Fibroblast of upper back skin (primary cell): ENCODE measurements at places on chromosomes 16 and 17.

GRCh38 chr17:68456339-68457167, 743 bp downstream of the WIPI1 start:
- peak; percentile 88 for DNase-seq

DNA sequence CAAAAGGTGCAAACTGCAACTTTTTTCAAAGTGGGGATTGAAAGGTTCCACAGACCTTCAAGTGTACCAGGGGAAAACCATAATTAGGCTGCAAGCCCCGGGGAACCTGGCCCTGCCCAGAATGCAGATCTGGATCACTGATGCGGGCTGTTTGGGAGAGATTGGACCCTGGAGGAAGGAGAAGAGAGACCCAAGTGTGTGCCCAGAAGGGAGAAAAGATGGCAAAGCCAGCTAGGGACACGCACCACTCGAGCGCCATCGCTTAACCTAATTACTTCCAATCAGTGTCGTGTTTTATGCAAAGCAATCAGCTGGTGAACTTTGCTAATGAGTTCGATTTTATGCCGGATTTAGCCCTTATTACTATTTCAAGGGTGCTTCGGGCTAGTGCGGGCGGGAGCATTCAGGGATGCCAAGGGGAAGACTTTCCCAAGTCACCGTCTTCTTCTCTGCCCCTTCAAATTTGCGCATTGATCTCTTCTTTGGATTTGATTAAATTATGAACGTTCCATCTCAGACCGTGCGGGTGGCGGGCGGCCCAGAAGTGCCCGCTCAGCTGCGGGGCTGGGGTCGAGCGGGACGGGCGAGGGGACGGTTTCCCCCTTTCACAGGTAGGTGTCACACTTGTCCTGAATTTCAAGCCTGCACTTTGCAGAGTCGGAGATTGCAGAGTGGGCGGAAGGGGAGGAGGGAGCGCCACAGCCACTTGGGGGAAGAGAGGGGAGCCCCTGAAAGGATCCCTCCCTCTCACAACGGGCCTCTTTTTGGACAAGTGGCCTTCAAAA, 4.0 kb downstream of the IRX5 start:
- DNase-seq = peak; percentile 62

- peak; percentile 13 for DNase-seq
These were observed 69.3 kb upstream of the MED13 start for GRCh38 chr17:62134397-62134796.

DNA sequence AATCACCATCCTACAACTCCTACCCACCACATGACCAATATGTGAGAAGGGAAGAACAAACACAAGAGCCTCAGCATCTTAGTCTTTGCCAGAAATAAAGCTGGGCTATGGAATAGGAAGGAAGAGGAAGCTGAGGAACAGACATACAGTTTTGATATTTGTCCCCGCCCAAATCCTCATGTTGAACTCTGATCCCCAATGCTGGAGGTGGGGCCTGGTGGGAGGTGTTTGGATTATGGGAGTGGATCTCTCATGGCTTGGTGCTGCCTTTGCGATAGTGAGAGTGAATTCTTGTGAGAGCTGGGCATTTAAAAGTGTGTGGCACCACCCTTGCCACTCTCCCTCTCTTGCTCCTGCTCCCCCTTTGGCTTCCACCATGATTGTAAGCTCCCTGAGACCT, 52.4 kb upstream of the NLK start:
- no peak for DNase-seq

DNA sequence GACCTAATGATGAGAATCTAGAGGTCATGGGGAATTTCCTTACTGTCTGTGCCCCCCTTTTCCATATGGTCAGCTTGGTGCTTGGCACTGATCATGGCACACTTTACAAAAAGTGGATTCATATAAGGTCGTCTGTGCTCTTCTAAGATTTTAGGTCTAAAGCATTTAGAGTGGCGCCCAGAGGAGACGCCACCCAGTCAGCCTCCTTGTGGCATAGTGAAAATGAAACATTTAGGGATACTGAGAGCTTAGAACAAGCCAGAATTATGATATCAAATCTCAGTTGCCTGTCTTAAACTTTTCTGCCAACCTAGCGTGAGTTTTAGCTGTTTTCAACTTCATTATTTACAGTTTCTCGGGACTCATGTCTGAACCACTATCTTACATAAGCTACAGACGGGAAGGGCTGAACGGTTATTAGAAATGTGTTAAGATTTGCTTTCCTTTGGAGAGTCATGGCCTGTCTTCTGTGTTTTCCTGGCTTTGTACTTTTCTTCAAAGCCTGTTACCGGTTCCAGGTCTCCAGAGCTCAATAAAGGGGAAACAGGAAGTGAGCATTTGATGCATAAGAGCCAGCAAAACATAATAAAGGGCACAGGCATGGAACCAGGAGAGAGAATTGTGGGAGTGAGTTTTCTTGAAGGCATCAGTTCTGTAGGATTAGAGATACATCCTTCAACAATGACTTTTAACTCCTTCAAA, 13.7 kb downstream of the ZNRF1 start:
- no peak for DNase-seq

DNA sequence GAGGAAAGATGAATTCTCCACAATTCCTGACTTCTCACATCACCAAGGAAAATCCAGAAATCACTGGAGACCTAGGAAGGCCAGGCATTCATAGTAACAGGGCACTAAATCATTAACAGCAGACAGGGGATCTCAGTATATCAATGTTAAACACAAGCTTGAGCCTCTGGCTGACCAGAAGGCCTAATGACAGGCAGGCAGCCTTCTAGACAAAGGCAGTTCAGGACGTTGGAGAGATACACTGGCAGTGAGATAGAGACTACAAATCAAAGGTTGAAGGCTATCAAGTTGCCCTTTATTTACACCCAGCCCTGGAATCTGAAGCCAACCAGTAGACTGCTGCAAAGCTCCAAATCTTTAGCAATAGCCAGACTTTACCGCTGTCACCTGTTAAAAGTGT, 422.8 kb upstream of the CCL2 start:
- DNase-seq = no peak
